ENCODE measurements at places on chromosomes 12 and 14.

GRCh38 chr14:20092050-20092449 is 18.5 kb upstream of the OR4K17 start:
- DNase-seq, result no peak

- DNase-seq, result no peak
Measured at GRCh38 chr12:64609536-64610078, 688 bp upstream of the RASSF3 start.

DNA sequence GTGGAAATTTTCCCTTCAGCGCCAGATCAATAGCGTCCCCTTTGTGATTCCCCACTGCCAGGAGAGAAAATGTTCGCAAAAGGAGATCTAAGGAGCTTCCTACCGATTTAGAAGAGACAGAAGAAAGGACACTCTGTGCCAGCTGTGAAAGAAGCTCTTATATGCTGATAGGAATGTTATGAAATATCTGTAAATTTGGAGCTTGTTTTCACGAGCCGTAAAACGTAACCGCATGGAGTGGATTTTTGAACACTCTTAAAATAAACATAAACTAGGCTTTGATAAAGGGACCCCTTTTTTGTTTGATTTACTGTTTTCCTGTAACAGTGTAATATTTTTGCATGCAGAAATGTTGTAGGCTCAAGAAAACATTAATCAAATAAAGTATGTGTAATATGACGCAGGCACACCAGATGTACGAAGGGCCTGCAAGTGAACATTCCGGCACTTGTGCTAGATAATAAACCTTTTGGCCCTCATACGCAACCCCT is 346.8 kb downstream of the ETNK1 start:
- DNase-seq, result no peak

GRCh38 chr14:99707420-99707819 is 23.3 kb downstream of the CYP46A1 start:
- DNase-seq, result no peak

DNA sequence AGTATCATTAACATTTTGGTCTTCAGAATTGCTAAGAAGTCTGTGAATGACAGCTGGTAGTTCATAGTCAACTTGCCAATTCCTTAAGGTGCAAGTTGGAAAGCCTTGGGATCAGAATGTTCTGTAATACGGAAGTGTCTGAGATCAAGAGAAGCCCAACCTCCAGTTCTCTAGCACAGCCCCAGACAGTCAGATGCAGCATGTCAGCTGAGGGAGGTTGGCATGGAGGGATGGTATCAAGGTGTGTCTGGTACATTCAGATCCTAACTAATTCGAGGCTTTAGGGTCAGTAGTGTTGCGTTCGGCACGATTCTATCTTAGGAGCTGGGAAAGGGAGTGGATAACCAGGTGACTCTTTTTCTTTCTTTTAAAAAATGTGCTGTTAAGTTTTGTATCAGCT is 38.3 kb downstream of the FNTB start:
- DNase-seq, result no peak

- peak; percentile 80 for DNase-seq
Measured at GRCh38 chr14:58239244-58240195, 5.1 kb upstream of the PSMA3 start.

DNA sequence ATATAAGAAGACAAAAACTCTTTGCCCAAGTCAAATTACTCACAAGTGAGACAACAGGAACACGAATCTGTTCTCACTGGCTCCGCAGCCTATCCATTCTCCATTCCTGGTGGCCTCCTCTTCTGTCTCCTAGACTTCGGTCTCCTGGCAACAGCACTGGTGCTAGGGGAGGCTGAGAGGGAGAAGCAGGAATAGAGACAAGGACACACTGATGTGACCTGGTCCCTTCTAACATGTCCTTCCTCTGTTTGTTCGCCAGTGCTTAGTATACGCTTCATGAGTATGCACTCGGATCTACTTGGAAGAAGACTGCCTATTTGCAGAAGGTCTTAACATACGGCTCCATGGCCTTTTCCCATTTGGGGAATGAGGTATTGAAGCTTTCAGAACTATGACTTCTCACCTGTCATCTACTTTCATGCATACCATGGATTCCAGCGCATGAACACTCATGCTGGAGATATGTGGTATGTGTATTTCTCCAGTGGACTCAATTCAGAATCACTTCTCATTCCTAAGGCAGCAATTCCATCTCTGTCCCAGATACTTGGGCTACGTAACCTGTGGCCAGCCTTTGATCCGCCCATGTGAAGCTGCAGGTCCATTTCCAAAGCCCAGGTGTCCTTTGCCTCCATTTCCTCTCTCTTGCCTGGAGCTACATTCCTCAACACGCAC is 33.9 kb downstream of the BHLHE41 start:
- no peak for DNase-seq

- no peak for DNase-seq
Measured at GRCh38 chr12:58812214-58812613, 108.1 kb downstream of the LRIG3 start.

GRCh38 chr12:18284386-18284785 is 23.1 kb downstream of the PIK3C2G start:
- no peak for DNase-seq

- no peak for DNase-seq
Measured at GRCh38 chr12:124648710-124649384, 81.4 kb upstream of the NCOR2 start.

DNA sequence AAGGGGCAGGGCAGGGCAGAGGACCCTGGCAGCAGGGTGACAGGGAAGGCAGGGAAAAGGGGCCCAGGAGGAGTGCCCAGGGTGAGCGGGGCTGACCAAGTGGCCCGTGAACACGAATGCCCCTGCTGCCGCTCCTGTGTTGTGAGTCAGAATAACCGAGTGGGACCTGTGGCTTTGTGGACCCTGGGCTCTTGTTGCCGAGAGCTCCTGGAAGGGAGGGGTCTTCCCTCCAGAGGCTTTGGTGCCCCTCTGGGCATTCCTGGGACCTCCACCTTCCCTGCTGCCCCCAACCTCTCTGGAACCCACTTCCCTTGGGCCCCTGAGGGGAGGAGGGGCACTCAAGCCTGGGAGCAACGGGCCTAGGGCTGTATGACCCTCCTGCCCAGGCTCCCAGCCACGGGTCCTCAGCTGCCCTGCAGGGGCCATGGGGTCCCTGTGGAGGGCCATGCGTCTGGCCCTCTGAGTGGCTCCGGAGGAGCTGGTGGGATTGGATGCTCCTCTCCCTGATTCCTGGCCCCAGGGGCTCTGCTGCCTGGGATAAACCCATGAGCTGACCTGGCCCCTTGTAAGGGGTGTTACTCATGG is 319.4 kb downstream of the TMEM121 start:
- no peak for DNase-seq

Measured in activated CD4-positive, alpha-beta T cell treated with anti-CD3 and anti-CD28 coated beads, Interleukin-2, amount 50 U/mL, for 4 hours (primary cell).